ENCODE measurements at places on chromosomes 3 and 15.

DNA sequence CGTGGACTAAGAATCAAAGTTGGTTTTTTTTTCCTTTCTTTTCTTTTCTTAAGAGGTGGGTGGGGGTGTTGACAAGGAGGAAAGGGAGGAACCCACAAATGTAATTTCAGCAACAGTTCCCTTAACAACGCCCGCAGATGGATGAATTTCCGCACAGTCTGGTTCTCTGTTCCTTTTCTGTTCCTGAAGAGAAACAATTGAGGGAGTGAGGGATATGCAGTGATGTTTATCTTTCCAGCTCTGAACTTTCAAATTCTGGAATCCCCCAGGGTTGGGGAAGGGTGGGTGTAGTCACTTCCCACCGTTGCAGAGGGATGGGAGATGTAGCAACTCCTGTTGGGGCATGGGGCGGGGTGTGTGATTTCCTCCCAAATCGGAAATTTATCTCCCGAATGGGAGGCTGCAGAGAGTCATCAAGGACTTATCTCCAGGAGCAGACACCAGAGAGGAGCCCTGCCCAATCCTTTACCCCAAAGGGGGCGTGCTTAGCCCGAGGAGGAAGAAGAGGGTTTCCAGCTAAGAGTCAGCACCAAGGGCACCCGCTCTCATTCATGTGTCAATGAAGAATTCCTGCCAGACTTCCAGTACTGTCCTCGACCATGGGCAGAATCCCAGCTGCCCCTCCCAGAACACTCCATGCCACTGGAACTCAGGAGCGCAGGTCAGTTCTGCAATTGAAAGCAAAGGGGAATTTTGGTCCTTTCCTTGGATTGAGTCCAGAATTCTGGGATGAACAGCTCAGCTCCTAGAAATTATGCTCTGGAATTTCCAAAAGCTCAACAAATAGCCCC, 35.0 kb upstream of the CFAP161 start:
- DNase-seq = no peak

DNA sequence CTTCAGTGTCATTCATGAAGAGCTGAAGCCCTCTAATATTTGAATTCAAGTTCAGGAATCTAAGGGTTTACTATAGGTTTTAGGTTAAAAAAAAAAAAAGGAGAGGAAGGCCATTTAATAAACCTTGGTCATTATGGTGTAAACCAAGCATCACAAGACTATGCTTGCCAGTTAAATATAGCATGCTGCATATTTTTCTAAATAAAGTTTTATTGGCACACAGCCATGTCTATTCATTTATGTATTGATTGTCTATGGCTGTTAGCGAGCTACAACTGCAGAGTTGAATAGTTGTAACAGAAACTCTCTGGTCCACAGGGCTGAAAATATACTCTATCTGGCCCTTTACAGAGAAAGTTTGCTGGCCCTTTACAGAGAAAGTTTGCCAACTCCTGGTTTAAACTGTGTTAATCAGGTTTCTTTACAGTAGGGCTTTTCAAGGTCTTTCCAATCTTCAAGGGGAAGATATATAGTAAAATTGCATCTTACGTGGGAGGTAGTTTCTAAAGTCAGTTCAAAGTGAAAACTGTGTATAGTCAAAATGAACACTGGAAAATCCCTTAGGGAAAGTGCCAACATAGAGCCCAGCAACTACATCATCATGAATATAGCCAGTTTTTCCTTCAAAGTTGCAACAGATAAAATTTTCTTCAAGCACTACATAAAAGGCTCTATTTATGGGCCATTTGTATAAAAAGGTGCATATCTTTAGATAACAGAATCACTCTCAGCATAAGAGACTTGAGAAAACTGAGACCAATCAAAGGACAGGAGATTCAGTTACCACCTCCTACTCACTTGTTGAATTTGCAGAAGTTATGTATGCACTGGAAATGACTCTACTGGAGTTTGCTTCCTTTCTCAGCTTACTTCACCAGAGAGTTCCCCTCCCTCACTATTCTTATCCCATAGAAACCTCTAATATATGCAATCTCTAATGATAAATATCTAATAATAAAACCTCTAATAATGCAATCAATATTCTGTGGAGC, 49.7 kb upstream of the FRMD4B start:
- no peak for DNase-seq

GRCh38 chr3:66298591-66298990, 77.8 kb downstream of the SLC25A26 start:
- no peak for DNase-seq

DNA sequence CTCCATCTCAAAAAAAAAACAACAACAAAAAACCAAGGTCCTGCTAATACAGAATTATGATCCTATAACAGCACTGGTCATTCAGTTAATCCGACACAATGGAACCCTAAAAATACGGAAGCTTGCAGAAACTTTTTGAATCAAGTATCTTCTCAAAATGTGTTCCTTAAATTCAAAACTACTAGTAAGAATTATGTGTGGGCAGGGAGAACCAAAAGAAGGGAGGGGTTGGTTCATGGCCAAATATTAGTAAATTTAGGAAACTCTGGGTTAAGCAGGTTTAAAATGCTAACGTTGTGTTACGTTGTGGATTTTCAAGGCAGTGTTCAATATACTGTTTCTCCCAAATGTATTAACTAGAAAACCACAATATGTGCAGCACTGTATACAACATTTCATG, 115.5 kb downstream of the KLHL25 start:
- no peak for DNase-seq

- no peak for DNase-seq
These were observed 411.2 kb downstream of the VPS13C start for GRCh38 chr15:61649046-61649445.

DNA sequence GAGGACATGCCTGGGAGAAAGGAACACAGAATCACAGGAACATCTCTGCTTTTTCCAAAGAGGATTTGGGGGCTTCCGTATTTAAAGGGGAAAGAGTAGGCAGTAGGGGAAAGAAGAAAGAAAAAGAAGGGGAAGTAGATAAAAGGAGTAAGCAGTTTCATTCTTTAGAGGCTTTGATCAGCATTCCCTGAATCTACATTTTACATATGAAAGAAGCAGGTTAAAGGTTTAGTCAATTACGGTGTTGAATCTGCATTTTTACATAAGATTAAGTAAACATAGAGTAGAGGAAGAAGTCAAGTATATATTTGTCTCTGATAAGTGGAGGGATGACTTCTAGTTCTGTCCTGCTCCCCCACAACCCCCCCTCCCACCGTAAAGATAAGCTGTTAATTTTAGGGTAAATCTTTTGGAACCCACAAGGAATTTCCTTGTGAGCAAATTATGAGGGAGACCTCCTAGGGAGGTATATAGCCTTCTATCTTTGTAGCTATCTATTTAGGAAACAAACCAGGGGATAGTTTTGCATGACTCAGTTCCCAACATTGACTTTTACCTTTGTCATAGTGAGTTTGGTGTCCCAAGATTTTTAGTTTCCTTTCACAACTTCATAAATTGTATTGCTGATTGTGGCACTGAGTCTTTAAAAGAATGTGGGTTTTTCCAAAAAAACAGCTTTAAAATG, 8.7 kb upstream of the P2RY12 start:
- no peak for DNase-seq

- no peak for DNase-seq
These were observed 28.2 kb downstream of the MYL3 start for GRCh38 chr3:46835054-46835453.

GRCh38 chr15:86087808-86088207, 8.1 kb downstream of the AGBL1 start:
- peak; percentile 50 for DNase-seq

- DNase-seq = peak; percentile 91
These were observed 84.6 kb upstream of the CDV3 start for GRCh38 chr3:133488785-133489367.

DNA sequence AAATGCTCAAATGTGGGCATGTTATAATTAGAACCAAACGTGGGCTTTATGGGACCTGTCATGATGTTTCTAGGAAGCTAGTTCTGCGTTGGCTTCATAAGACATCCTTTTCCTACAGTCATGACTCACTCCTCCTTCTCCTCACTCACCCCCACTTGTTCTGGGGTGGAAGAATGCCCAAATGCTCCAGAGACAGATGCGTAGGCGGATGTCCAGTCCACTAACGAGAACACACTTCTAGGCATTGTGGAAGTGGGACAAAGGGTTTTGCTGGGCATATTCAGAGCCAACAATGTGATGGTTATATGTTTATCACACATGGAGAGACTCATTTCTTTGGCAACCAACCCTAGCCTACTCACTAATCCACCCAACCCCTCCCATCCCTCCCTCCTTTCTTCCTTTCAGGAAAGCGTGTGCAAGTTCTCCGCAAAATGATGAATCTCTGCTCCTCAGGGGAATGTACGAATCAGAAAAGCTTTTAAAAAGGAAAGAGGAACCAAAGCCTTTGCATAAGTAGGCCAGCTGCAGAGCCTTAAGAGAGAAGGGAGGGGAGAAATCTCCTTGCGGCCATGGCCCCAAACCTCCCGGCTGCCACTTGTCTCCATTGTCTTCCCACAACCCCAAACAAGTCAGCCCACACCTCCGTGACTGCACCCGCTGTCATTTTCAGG, 123.0 kb upstream of the SPRED1 start:
- DNase-seq = no peak

- DNase-seq = no peak
These were observed 170.2 kb upstream of the NR2F2 start for GRCh38 chr15:96160269-96160668.

- peak; percentile 46 for DNase-seq
These were observed 93.9 kb downstream of the CPN2 start for GRCh38 chr3:194257151-194257621.

- DNase-seq = no peak
These were observed 63.6 kb downstream of the OSTN start for GRCh38 chr3:191262650-191263049.

- DNase-seq = no peak
These were observed 22.6 kb upstream of the FILIP1L start for GRCh38 chr3:100136921-100137320.

DNA sequence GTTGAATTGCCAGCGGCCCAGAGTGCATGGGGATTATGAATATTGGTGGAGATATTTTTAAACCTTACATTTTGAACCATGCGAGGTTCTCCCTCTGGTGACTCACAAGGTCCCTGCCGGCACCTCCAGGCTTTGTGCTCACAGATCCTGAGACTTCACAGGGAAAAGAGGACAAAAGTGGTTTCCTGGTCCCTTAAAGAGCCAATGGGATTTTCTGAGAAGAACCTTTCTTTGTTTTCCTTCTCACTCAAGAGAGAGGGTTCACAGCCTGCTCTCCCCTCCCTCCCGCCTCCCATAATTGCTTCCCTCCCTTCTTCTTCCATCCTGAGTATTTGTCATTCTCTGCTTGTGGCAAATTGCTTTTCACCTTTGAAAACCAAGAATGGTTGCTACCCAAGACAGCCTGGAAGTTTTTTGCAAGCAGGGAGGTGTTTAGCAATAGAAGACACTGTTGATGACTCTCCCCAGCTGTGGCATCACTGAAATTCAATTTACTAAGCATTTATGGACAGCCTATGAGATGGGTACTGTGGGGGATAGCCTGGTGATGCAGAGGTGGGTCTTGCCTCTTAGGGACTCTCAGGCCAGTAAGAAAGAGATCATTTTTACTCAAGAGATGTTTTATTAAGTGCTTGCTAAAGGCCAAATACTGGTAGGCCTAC, 76.6 kb downstream of the CPN2 start:
- no peak for DNase-seq

Data from NCI-H2171 treated with DMSO at 0.1 percent for 48 hours (cell line).